ENCODE measurements at places on chromosomes 6 and 20.

DNA sequence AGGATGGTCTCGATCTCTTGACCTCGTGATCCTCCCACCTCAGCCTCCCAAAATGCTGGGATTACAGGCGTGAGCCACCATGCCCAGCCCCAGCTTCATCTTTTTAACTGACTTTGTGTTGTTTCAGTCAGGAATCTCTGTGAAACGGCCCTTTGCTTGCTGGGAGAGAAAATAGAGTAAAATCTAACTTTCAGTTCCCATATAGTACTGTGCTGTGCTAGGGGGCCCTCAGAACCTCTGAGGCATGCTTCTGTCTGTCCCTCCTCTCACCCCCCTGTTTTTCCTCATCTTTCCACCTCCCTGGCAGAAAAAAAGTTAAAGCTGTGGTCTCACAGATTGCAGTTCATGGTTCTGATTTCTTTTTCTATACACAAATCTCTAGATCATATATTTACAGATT, 48.4 kb downstream of the LRP11 start:
- no peak for DNase-seq

- no peak for DNase-seq
Measured at GRCh38 chr6:1949538-1949937, 295.9 kb downstream of the GMDS start.

- no peak for DNase-seq
Measured at GRCh38 chr6:53646606-53647005, 18.9 kb downstream of the KLHL31 start.

DNA sequence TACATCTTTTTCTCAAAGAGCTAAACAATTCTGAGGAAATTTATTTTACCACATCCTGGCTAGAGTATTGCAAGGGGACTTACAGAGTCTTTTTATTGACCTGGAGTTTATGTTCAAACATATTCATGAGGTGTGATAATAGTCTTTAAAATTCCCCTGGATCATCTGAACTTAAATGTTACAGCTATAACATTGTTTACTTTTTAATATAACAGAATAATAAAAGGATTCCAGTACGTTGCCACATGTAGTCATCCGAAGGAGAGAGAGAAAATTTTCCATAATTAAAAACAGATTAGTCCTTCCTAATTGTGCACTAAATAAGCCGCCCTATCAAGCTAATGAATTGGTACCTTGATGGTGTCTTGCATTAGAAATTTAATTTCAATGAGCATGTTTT, 765.4 kb upstream of the MAP3K7 start:
- DNase-seq = no peak

GRCh38 chr20:57566399-57566798, 5.5 kb downstream of the PCK1 start:
- no peak for DNase-seq

- DNase-seq = no peak
Measured at GRCh38 chr6:132491303-132491702, 21.6 kb downstream of the STX7 start.

GRCh38 chr20:41222296-41222695, 85.0 kb downstream of the PLCG1 start:
- DNase-seq = no peak

- DNase-seq = no peak
Measured at GRCh38 chr6:138334000-138334399, 43.7 kb upstream of the SMIM28 start.

DNA sequence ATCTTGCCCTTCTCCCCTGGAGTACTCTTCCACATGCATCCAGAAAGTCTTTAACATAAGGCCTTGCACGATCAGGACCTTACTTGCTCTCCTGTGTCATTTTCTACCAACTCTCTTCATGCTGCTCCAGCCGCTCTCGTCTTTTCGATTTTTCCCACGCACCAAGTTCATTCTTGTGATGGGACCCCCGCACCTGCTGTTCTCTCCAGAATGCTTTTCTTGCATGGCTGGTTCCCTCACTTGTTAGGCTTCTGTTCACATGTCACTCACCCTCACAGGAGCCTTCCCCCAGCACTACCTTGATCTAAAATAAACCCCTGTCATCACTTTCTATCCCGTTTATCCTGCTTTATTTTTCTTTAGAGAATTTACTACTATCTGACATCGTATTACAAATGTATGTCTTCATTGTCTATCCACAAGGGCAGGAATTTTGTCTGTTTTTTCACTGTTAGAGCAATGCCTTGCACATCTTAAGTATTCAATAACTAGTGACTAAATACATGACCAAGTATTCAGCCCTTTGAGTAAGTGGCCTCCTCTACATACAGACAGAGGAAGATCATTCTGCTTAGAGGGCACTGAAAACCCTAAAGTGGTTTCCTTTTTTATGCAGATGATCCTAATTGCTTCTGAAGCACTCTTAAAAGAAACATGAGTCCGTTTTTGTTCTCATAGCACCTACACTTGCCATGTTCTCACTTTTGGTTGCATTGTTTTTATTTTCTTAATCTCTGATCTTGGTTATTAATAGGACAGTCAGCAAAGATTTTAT, 166.9 kb downstream of the SLC16A10 start:
- DNase-seq = no peak

DNA sequence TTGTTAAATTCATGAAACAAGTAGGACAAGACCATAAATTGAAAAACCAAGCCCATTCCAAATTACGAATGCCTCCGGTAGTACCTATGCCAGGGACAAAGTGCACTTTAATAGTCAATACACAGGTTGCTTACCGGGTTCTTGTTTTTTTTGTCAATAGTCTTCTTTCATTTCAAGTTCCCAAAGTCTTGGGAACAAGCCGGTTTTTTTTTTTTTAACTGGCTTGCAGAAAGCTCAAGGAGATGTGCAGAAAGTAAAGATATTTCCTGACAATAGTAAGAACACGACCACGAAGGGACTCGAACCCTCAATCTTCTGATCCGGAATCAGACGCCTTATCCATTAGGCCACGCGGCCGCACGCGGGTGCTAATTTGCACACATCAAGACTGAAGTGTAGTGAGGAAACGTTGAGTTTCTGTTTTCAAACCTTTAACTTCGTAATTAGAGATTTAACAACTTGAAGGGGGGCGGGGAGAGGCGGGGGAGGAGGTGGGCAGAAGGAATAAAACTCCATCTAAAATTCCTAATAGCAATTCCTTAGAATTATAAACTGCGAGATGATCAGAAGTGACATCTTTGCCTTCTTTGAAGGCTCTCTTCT, 181.0 kb downstream of the TRIM27 start:
- no peak for DNase-seq

GRCh38 chr6:40721271-40721952, 134.2 kb upstream of the LRFN2 start:
- no peak for DNase-seq

- DNase-seq = no peak
Measured at GRCh38 chr6:26477426-26477825, 19.7 kb downstream of the BTN2A1 start.

DNA sequence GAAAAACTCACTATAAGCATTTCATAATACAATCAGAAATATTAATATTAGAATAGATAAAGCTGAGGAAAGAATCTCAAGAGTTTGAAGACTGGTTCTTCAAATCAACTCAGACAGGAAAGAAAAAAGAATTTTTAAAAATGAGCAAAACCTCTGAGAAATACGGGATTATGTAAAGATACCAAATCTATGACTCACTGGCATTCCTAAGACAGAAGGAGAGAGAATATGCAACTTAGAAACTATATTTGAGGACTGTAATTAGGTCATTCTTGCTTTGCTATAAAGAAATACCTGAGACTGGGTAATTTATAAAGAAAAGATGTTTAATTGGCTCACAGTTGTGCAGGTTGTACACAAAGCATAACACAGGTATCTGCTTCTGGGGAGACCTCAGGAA, 665.1 kb downstream of the RNF144B start:
- DNase-seq = no peak

DNA sequence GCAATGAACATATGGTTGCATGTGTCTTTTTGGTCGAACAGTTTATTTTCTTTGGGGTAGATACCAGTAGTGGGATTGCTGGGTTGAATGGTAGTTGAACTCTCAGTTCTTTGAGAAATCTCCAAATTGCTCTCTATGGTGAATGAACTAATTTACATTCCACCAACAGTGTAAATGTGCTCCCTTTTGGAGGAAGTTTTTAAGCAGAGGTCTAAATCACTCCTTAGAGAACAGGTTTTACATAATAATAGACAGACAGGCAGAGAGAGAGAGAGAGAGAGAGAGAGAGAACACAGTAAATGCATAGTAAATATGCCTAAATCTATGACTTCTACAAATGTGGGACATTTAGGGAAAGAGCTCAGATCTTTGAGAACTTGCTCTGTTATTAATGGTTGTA, 37.6 kb downstream of the GRM1 start:
- no peak for DNase-seq

GRCh38 chr6:161736781-161737292, 463.0 kb upstream of the AGPAT4 start:
- no peak for DNase-seq

DNA sequence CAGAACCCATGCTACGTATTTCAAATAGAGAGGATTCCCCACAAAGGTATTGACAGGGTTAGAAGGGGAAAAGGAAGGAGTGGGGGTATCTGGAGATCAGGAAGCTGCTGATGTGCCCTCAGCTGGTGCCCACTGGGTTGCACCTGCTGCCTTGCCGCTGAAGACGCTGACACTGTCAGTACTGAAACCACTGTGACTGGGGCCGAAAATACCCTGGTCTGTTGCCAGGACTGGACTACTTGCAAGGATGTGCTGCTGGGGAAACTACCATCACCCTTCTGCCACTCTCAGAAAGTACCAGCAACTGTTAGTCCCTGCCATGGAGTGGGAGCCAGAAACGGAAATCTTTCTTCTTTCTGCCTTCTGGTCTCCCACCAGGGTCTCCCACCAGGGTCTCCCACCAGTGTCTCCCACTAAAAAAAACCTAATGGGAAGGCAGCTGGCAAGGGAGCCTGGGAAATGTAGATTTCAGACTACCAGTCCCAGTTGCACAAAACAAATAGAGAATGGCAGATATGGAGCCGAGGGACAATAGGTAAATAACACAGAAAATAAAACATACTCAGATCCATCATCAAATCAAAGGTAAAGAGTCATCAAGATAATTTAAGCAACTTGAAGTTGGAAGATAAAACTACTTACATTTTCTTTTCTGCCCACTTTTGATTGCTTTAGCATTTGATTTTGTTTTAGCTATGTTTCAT, 204.8 kb downstream of the TPBG start:
- no peak for DNase-seq

- no peak for DNase-seq
Measured at GRCh38 chr20:32969356-32970114, 34.7 kb downstream of the SUN5 start.

- no peak for DNase-seq
Measured at GRCh38 chr6:86789779-86790411, 147.4 kb upstream of the HTR1E start.

DNA sequence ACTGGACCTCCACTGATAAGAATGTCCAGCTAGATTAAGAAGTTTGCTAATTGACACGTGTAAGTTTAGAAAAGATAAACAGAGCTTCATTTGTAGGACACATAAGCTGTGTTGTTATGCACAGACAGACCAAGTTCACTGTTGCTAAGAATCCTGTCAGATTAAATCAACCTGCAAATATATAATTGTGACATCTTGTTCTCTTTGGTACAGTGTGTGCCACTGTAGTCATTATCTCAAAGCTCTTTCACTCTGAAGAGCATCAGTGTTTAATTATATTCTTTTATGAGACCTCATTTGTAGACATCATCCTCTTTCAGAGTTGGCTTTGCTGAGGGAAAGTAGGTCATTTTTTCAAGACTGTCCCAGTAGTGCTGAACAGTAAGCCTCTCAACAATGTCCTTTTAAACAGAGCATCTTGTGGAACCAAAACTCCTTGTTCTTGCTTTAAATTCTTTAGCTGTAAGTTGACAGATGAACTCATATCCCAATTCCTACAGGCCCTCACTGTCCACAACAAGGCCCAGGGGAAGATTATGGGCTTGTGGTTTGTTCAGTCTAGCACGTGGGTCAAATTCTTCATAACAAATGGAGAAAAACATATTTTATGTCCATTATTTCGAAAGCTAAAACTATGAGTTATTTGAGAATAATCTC, 252.4 kb downstream of the HDGFL1 start:
- DNase-seq = no peak

DNA sequence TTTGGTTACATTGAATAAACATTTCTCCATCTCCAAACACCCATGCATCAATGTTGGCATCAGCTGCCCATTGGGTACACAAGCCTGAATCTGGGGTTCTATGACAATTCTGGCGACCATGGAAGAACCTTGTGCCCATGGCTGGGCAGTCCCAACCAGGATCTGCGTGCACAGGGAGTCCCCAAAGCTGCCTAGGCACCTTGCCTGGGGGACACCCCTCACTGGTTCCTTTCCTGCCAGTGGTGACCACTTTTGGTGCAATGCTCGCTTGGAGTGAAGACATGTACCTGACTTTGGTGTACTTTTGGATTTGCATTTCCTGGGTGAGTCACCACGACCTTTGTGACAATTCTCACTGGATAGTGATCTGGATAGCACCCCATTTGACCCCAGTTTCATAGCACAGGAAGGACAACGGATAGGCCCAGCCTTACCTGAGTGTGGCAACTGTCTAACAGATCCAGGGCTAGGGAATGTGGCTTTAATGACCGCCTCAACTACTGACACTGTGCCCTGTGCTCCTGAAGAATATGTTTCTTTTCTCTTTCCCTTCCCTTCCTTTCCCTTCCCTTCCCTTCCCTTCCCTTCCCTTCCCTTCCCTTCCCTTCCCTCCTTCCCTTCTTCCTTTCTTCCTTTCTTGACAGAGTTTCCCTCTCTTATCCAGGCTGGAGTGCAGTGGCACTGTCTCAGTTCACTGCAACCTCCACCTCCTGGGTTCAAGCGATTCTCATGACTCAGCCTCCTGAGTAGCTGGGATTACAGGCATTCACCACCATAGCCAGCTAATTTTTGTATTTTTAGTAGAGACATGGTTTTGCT, 7.1 kb downstream of the SPINT3 start:
- no peak for DNase-seq

DNA sequence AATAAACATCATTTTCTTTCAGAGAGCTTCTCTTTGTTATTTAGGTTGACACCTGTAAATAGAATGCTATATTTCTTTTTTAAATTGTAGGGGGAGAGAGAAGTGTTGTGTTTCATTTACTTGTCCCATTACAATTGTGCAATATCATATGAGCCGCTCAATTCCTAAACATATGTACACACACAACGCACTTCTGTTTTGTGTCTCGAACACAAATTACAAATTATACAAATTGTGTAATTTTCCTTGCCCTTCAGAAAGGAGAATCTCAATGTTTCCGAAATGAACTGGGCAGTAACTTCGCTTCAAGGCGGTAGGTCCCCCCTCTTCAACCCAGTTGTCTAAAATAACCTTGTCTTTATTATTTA, 2.6 kb upstream of the ABT1 start:
- no peak for DNase-seq

GRCh38 chr20:36086767-36087166, 67.8 kb upstream of the EPB41L1 start:
- no peak for DNase-seq

GRCh38 chr6:228881-229651, 63.2 kb upstream of the DUSP22 start:
- DNase-seq = no peak

GRCh38 chr6:107154131-107154800, 39.0 kb upstream of the BEND3 start:
- DNase-seq = no peak

DNA sequence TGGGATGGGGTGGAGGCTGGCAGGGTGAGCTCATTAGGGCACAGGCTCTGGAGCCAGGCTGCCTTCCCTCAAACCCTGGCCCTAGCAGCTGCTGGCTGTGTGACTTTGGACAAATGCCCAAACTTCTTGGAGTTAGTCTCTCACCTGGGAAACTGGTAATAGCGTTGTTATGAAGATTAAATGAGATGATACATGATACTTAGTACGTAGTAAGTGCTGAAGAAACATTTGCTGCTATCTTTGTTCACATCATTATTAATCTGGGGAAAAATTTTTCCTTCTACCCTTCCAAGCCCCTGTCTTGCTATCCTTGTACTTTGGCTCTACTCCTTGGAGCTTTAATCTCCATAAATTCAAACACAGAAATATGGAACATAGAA, 22.3 kb upstream of the PPARD start:
- DNase-seq = no peak
